ENCODE measurements at places on chromosomes 4 and X.

- DNase-seq = no peak
Observed at GRCh38 chrX:134982748-134983147, 8.0 kb upstream of the SMIM10 start.

DNA sequence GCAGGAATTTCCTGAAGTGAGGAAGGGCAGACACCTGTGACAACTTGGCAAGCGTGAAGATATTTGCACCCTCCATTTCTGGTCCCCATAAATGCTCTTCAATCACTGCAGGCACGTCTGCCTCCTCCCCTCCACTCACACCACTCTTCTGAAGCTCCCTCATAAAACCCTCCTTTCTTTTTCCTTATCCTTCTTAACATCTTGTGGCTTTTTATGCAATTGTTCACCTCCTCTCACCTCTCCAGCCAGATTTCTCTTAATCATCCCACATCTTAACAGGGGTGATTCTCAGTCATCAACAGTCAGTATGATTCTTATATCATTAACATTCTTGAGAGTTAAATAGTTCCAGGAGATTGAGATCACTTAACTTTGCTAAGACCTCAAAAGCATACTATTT lies 277.4 kb downstream of the SPRY1 start:
- no peak for DNase-seq

GRCh38 chr4:108051343-108051742 lies 61.7 kb downstream of the HADH start:
- DNase-seq = no peak

- DNase-seq = peak; percentile 48
Observed at GRCh38 chr4:47383829-47384427, 79.6 kb downstream of the COMMD8 start.

- DNase-seq = no peak
Observed at GRCh38 chrX:140509468-140510305, 4.8 kb upstream of the SOX3 start.

GRCh38 chr4:40601641-40602040 lies 28.0 kb downstream of the RBM47 start:
- DNase-seq = no peak

Measured in NCI-H1092 treated with DMSO at 0.1 percent for 48 hours (cell line).